ENCODE measurements at places on chromosomes 5 and 9. TPM values are rescaled to one million over a fixed set of nuclear protein-coding genes. Genes with fewer than 3 reads are reported as not detected.

DNA sequence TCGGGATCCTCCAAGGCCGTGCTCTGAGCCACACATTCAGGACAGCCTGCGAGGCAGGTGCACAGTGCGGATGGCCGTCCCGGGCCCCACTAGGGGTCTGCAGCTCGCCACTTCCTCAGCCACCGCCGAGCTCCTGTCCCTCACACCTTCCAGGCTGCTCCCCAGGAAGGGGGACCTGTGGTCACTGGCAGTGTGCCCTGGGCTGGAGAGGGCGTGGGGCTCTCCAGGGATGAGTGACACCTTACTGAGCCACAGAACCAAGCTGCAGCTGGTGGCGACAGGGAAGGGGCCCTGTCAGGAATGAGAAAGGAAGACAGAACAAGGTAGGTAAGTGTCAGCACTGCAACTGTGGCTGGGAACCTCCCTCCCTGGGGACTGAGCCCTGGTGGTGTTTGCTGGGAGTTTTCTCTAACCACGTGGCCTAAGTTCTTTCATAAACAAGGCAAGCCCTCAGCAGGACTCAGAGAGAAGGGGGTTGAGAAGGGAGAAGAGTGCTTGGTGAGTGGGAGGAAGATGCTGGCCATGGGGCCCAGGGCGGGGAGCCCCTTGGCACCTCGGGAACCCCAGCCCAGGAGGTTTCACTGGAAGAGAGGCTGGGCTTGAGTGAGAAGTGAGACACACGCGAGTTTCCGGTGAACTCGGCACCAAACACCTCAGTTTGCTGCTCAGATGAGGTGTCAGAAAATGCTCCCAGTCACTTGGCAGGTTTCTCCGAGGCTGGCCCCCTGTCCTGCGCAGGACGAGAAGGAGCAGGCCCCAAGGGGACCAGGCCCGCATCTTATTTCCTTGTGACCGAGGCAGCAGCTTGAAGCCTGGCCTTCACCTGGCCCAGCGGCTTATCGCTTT is 5.2 kb downstream of the IL13 start:
- no peak for DNase-seq

GRCh38 chr5:56077796-56078233 is 83.1 kb upstream of the IL6ST start:
- DNase-seq = no peak

- DNase-seq = no peak
Measured at GRCh38 chr5:54659700-54660131, 142.2 kb downstream of the SNX18 start.

CDH18 gene
- not detected for total RNA-seq

DNA sequence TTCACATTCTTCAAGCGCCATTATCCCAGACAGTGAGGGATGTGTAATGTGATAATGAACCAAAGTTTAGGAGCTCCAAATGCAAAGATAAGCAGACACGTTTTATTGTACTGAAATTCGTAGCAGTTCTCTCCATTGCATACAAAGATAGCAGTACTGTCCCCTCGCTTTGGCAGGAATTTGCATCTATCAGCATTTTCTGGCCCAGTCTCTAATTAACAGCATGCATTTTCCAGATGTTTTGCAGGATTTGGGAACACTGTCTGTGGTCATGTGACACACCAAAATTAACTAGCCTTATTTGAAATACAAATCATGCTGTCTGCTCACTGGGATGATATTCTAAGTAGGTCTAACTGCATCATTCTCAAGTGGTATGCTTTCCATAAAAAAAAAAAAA is 235.9 kb upstream of the TRPM3 start:
- DNase-seq = no peak

POLR3G gene
- total RNA-seq = 1.7 TPM

DNA sequence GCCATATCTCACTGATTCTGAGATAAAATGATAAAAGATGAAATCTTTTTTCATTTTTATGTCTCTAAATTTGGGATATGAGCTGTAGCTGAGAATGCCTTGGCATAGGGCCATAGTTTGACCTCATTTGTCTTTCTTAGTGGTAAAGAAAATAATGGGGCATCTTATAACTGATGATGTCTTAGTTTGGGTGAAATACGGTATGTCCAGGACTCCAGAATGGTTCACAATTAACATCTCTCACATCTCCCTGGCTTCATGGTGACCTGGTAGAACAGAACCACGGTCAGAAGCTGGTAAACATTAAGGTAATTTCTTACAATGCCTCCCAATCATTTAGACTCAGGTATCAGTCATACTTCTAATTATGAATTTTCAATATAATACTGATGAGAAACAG is 250.8 kb downstream of the MAT2B start:
- DNase-seq = no peak

- DNase-seq = no peak
Measured at GRCh38 chr5:7828269-7828668, 22.7 kb downstream of the CFAP90 start.

DNA sequence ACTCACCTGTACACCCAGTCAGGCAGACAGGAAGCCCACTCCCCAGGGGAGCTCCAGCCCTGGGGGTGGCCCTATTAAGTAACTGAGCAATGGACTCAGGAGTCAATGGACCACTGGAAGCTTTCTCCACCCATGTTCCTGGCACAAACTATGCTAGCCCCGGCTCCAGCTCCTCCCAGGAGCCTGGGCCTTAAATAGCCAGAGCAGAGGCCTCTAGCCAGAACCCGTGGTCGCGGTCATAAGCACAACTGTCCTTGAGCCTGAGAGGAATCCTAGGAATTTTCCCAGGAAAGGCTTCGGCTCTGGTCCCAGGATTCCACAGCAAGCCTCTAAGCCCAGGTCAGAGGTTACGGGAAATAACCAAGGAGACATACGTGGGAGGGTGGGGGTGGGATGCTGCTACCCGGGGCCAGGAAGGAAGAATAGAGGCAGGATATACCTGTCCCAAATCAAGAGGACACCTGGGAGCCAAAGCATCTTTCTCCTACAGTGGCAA is 5.5 kb downstream of the SEPTIN8 start:
- DNase-seq = no peak
